Activated CD8-positive, alpha-beta T cell treated with anti-CD3 and anti-CD28 coated beads for 36 hours (primary cell): ENCODE measurements at places on chromosomes 2 and 18. TPM values are rescaled to one million over a fixed set of nuclear protein-coding genes. Genes with fewer than 3 reads are reported as not detected.

Gene MXD1
- total RNA-seq, result 9.9 TPM

- no peak for DNase-seq
Measured at GRCh38 chr2:168685600-168686451, 116.6 kb upstream of the NOSTRIN start.

DNA sequence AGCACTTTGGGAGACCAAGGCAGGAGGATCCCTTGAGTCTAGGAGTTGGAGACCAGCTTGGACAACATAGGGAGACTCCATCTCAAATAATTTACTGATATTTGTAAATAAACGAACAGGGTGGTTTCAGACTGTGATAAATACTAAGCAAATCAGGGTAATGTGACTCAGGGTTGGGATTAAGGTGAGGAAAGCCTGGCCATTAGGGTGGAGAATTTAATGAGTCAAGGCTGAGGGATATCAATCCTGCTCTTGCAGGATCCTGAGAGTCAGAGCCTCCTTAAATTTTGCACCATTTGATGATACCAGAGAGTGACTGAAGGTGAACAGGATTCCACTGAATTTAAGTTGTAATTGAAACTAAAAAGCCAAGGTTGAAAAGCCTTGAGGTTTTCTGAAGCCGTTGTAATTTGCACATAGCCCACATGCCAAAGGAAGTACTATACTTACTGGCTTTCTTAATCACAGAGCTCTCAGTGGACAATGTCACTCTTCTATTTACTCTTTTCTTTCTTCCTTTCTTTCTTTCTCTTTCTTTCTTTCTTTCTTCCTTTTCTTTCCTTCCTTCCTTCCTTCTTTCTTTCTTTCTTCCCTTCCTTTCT, 28.6 kb upstream of the AP1S3 start:
- no peak for DNase-seq

GRCh38 chr2:10944799-10945198, 33.1 kb downstream of the KCNF1 start:
- DNase-seq, result no peak

Gene SERPINE2
- 40.4 TPM for total RNA-seq

Gene FHOD3
- total RNA-seq, result not detected
